Ovary (tissue), 10 donors: ENCODE measurements at places on chromosomes 7 and 10. TPM values are rescaled to one million over a fixed set of nuclear protein-coding genes. Genes with fewer than 3 reads are reported as not detected.

PRKG1 gene
- total RNA-seq: 21.1 TPM

STRIP2 gene
- total RNA-seq: 0.12 TPM

TAS2R5 gene
- 3.0 TPM for total RNA-seq

TSC22D4 gene
- total RNA-seq: 57.3 TPM
